ENCODE measurements at places on chromosomes 1 and 21.
A peak's percentile ranks its signal among the peaks of the same experiment; 100 is the strongest.

- no peak for DNase-seq
These were observed 3.9 kb upstream of the SKI start for GRCh38 chr1:2224170-2224584.

DNA sequence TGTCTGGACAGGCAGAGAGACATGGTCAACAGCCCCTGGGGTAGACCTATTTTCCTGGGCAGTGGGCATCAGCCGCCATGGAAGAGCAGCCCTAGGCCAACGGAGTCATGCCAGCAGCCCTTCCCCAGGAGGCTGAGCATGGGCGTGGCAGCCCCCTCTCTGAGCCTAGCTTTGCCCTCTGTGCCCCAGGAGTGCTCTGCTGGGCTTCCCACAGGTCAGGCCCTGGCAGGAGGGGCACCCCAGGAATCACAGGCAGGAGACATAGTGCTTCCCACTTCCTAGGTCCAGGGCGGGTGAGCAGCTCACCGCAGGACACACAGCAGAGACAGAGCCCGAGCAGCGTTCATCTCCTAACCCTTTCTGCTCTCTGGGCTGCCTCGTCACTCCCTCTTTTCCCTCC, 132.8 kb downstream of the GLIS1 start:
- no peak for DNase-seq

- DNase-seq = no peak
These were observed 16.3 kb downstream of the MYSM1 start for GRCh38 chr1:58683519-58683918.

- no peak for DNase-seq
These were observed 2.8 kb downstream of the NRIP1 start for GRCh38 chr21:15061747-15062605.

DNA sequence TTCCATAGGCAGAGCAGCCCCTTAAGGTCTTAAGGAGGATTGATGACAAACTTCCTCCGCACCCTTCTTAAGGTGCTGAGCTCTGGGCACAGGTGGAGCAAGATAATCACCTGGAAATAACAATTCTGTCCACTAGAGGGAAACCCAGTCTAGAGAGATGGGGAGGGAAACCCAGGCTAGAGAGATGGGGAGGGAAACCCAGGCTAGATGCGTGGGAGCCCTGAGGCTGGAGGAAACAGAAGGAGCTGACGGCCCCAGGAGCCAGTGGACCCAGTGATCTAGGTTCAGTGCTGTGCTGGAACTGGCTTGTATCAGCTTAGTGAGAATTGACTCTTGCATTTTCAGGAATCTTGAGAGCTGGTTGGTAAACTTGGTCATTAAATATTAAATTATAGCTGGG, 17.8 kb upstream of the MYCL start:
- peak; percentile 36 for DNase-seq

GRCh38 chr1:48794816-48795215, 18.1 kb upstream of the BEND5 start:
- no peak for DNase-seq

DNA sequence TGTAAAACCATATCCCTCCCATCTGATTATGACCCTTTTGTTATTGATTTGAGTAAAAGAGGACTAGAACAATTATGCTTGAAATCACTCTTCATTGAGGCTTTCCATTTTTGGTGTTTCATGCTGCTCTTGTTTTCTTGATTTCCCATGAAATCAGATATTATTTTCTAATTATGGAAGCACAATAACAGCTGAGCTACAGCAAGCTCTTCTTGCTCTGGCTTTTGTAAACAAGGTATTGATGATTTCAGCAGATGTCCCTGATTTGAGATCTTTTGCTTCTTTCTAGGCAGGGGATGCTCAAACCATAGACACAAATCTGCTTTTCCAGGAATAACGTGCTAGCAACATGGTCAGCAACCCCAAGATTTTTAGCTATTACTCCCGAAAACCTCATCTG, 607.8 kb downstream of the NCAM2 start:
- no peak for DNase-seq

DNA sequence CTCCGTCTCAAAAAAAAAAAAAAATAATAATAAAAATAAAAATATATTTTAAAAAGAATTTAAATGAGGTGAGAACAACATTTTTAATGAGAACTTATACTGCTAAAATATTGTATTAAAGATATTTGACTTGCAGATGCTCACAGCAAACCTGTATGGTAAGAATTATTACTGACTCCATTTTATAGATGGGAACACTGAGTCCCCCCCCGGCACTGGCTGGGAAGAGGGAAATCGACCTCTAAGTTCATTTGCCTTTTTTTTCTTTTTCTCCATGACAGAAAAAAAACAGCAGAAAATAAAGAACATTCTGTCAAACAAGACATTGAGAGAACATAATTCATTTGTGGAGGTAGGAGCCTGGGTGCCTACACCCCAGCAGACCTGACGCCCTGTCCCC, 13.4 kb upstream of the PADI6 start:
- DNase-seq = no peak

DNA sequence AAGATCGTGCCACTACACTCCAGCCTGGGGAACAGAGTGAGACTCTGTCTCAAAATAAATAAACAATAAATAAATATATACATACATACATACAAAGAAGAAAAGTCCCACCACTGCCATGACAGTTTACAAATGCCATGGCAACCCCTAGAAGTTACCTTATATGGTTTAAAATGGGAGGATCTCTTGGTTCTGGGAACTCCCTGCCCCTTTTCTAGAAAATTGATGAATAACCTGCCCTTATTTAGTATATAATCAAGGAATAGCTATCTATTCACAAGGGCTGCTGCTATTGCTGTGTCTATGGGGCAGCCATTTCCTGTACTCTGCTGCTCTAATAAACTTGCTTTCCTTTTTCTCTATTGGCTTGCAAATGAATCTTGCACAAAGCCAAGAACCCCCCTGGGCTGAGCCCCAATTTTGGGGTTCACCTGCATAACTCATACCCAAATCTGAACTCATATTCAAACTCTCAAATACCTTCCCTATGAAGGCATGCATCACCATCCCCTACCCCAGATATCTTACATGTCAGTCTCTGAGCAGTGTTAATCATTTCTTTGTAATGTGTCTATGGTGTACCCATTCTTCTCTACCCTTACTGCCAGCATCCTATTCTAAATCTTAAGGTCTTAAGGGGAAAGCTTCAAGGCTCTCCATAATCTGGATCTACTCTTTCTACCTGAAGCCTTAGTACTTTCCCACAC, 9.0 kb downstream of the GON4L start:
- DNase-seq = no peak

DNA sequence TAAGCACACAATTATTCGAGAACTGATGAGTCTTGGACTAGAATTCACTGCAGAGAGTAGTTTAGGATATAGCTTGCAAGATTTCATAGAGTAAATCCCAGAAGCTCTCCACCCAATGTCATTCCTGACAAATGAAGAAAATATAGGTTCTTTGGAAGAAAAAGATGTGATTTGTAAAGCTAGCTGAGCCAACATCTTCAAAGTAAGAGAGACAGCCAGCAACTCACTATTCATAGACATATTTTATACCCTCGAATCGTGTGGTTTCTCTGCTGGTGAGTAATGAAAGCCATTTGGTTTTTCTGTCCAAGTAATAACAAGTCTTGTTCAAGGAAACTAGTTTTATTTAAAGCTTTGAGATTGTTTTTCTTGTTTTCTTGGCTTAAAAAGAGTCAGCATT, 165.7 kb upstream of the SYT6 start:
- DNase-seq = no peak

DNA sequence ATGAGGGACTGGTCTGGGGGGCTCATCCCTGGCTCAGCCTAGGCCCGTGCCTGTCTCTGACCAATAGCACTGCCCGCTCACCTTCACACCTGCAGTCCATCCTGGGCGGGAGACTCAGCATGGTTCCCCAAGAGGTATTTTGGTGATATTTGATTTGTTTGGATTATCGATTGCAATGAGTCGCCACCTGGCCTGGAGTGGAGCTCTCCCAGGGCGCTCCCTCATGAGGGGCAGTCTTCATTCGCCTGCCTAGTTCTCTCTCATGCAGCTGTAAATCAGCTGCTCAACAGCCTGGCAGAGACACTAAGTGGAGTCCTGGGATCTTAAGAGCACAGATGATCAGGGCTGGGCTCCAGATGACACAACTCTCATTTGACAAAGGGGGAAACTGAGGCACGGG, 90.1 kb upstream of the ACTL8 start:
- no peak for DNase-seq

DNA sequence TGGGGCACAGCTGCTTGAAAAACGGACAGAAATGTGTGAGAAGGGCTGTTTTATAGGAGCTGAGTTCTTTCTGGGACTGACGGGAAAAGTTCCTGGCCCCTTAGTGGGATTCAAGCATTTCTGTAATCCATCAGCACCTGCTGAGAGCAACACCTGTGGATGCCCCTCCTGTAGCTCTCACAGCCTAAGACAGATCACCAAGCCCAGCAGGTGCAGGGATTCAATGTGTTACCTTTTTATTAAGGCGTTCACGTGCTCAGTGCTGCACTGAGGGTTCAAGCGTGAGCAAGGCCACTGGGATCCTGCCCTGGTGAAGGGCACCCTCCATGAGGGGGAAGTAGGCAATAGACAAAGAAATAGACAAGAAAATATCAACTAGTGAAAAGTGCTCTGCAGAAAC, 14.9 kb downstream of the OLFML2B start:
- no peak for DNase-seq

- no peak for DNase-seq
These were observed 8.8 kb upstream of the OBSCN start for GRCh38 chr1:228198977-228199590.

DNA sequence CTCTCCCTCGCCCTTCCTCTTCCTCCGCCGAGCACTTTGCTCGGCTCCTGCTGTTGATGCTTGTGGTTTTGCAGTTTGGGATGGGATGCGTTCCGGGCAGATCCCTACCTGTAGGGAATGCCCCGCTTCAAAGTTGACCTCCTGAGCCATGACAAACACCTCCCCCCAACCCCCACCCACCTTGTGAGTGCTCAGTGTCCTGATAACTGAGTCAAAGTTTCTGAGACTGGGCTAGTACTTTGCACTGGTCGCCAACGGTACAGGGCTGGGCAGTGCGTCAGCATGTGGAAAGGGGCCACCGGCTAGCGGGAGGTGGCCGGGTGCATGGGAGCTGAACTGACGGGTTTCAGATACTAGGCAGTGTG, 771 bp downstream of the RABGAP1L start:
- DNase-seq = no peak

DNA sequence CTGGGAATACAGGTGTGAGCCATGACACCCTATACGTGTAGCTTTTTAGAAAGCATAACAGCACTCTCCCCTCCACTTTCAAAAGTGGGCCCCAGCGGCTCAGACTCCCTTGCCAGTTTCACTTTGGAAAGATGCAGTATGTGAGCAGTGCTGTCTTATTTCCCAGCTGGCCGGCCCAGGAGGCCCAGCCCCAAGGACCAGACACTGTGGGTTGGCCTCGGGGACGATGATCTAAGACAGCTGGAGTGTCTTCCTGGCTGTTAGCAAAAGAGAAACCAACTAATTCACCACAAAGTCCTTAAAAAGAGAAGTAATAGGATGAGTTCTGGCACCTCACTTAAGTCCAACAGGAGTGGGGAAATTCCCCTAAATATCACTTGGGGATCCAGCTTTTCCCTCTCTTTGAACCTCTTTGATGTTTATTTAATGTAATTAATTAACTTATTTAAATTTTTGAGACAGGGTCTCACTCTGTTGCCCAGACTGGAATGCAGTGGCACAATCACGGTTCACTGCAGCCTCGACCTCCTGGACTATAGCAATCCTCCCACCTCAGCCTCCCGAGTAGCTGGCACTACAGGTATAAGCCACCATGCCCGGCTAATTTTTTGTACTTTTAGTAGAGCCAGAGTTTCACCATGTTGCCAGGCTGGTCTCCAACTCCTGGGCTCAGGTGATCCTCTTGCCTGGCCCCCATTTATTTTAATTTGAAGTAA, 17.6 kb upstream of the CLIC4 start:
- no peak for DNase-seq

DNA sequence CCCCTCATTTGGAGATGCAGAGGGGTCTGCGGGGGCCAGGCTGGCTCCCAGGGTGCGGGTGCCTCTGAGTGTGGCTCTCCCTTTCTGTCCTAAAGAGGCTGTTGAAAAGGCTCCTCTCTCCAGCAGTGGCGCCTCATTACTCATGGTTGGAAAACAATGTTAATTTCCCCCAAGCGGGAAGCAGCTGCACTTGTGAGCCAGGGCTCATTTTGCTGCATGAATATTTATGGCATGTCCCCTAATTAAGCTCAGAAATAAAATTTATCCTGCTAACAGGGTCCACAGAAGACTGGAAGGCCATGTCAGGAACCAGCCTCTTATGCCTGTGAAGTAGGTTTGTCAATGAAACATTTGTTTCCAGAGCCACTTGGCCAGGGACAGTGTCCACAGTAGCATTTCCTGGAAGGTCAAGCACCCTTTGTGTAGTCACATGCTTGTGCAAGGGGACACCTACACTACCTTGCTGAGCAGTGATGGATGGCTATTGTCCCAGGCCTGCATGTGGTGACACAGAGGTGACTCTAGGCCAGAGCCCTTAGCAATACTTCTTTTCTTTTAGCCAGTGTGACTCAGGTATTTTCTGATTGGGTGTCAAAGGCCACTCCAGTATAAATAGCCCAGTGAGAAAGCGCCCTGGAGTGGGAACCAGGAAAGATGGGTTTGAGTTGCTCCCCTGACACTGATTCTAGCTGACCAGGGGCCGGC, 259.0 kb downstream of the FOXD2 start:
- no peak for DNase-seq

DNA sequence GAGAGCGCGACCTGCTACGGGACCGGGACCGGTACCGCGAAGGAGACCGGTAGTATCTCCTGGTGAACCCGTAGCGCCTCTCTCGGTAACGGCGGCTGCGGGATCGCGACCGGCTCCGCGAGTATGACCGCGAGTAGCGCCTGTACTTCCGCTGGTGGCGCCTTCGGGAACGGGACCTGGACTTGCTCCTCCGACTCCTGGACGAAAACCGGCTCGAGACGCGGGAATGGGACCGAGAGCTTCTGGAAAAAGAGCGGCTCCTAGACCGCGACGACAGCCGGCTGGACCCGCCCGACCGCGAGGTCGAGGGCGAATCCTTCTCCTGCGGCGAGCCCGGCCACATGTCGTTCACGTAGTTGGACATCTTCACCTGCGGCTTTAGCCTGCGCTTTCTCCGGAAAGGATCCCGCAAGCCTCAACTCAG, 642 bp downstream of the RSRP1 start:
- no peak for DNase-seq

DNA sequence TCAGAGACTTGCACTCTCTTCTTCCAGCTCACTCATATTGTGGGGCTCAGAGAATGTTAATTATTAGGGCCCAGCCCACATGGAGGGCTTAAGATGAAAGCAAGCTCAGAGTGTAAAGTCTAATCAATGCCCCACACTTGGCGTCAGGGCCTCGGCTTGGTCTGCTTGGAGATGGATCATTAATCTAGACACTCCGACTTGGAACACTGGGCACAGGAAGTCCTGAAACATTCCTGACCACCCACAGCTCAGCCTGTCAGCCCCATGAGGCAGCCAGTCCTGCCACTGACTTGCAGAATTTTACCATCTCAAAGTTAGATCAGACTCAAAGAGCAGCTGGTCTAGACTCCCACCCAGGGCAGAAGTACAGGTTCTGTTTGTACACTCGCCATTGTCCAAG, 69.8 kb upstream of the TRABD2B start:
- no peak for DNase-seq

DNA sequence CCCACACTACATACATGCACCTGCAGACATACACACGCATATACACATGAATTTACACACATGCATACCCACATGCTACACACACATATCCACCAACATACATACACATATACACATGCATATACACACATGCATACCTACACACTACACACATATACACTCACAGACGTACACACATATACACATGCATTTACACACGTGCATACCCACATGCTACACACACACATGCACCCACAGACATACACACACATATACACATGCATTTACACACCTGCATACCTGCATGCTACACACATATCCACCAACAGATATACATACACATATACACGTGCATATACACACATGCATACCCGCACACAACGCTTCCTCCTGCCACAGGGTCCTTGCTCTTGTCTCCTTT, 61.2 kb upstream of the SLC25A33 start:
- DNase-seq = no peak
